ENCODE measurements at places on chromosomes 2 and 18.
A peak's percentile ranks its signal among the peaks of the same experiment; 100 is the strongest.

GRCh38 chr18:35982409-35983114 is 10.1 kb downstream of the RMP24 start:
- no peak for DNase-seq

DNA sequence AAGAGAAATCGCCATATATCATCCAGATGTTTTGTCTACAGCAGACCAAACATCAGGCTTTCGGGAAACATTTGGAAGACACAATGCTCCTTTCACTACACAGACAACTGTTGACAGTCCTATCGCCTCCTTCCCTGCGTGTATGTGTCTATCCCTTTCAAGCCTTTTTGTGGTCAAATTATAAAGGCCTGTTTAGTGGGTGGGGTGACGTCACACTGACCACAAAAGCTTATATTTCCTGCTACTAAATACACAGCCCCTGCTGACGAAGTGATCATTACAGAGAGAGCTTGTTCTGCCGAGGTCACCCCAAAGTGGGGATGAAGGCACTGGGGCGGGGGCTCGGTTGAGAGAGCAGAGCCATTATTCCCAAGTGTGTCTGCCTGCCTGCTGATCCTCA is 302.7 kb upstream of the TNP1 start:
- DNase-seq = no peak

- no peak for DNase-seq
Measured at GRCh38 chr2:27446057-27446456, 3.9 kb downstream of the KRTCAP3 start.

DNA sequence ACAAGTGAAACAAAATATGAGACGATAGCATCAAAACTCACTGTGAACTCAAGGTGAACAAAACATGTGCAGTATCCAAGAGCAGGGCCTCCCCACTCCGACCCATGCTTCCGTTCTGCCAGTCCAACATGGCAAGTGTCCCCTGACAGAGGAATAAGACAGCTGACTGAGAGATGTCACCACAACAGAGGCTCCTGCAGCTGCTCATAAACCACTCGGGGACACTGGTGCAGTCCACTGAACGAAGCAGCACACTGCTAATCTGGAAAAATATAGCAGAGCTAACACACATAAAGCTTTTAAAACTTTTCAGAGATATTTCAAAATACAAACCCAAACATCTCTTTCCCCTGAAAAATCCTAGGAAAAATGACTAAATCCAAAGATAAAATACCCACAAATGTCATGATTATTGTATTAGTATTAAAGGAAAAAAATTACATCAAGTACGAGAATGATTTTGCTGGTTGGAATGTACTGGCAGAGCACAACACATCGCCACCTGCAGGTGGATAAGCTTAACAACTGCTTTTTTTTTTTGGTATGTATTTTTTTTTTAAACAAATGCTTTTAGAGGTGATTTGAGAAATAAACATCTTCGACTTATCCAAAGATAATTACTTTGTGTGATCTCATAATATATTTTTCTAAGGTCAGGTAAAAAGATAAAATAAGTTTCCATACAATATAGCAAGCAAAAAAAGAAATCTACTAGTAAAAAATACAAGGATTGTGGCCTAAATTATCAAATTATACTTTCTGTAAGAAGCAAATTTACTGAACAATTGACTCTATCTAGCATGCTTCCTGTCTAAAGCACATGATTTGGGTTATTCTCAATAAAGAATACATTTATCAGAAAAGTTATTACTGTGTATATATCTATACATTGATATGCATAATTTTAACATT is 18.6 kb downstream of the THADA start:
- DNase-seq = peak; percentile 77

GRCh38 chr18:63105636-63106316 is 213.8 kb downstream of the BCL2 start:
- no peak for DNase-seq

DNA sequence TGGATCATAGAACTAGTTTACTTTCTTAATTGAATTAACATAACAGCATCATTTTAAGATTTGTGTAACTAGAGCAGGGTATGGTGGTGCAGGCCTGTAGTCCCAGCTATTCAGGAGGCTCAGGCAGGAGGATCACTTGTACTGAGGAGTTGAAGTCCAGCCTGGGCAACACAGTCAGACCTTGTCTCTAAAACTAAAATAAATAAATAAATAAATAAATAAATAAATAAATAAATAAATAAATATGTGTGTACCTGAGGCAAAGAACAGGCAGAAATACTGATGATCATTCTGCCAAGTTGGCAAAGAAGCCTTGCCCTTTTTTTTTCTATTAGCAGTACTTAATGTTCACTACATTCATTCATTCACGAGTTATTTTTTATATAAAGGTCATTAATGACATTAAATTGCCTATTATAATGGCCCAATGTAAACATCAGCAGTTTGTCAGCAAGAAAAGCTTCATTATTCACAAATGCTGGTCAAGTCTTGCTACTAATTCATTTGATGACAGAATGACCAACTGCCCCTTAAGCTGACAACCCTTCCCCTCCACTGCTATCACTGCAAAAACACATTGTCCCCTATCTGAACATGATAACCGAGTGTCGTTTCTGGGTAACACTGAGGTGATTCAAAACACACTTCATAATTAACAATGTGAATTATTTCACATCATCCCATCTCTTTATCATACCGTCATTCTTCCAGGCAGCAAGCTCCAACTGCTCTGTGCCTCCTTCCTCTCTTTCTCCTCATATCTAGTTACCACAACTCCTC is 39.0 kb downstream of the ARL5A start:
- no peak for DNase-seq

DNA sequence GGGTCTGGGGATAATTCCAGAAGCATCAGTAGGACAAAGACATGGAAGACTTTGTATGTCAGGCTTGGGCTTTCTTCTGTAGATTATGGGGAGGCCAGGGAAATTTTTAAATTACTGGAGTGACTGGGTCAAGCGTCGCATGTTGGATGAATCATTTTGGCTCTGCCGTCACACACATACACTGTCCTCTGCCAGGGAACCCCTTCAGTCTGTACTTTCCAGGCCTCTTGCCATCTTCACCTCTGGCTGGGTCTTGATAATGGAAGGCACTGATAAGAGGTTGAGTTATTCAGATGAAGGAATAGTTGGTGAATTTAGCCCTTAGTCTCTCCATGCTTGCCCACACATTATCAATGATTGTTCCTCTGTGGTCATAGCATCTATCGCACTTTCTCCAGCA is 895.1 kb upstream of the CELF4 start:
- DNase-seq = no peak
